ENCODE measurements at places on chromosomes 11 and 22.
A peak's percentile ranks its signal among the peaks of the same experiment; 100 is the strongest.

- no peak for DNase-seq
Observed at GRCh38 chr11:133720951-133721350, 124.4 kb downstream of the SPATA19 start.

DNA sequence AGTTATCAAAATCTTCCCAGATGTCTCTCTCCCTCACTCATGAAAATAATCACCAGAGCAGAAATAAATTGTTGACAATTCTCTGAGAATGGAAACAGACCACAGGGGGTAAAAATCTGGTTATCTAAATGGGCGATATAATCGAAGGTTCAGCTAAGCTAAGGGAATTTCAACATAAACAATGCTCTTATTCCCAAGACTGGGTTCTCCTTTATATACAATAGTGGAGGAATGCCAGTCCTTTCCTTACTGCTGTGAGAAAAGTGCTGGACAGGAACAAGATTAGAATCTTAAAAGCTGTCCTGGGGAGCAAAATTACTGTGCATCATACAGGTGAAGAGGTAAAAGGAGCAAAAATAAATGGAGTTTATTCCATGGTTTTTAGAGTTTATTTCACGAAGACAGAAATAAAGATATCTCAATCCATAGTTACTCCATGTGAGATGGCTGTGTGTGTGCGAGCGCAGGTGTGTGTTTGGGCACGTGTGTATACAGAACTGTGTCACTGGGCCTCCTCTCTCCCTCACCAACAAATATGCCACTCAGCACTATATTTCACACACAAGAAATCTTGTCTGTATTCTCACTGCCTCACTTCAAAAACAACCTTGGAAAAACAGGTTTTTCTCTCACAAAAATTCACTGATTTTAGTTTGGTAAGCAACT is 385.6 kb downstream of the DCDC1 start:
- DNase-seq: no peak

DNA sequence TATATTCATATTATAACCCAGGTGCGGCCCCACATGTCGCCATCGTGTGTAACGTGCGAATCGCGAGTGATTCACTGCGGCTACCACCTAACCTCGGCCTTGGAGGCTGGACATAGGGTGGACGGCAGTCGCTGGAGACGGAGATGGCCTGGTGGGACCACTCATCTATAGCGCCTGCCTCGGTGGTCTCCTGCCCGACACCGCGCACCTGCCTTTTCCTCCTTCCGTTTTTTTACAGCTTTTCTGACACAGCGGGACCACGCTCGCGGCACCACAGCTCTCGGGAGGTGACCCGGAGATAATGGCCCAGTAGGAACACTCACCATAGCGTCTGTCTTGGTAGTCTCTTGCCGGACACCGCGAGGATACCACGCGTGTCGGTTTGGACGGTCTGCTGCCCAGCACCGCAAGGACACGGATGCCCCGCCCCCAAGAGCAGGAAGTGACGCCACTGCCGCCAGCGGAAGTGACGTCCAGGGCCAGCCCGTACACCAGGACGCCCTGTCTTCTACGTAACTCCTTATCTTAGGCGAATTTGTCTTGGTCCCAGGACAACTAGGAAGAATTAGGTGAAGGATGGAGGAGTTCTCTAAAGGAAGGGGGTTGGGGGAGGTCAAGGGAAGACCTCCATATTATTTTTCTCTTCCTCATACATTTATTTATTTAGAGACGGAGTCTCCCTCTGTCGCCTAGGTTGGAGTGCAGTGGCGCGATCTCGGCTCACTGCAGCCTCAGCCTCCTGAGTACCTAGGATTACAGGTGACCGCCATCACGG is 6.4 kb downstream of the SNU13 start:
- DNase-seq: peak; percentile 90

- no peak for DNase-seq
Observed at GRCh38 chr11:31243706-31244105, 125.8 kb downstream of the DCDC1 start.

DNA sequence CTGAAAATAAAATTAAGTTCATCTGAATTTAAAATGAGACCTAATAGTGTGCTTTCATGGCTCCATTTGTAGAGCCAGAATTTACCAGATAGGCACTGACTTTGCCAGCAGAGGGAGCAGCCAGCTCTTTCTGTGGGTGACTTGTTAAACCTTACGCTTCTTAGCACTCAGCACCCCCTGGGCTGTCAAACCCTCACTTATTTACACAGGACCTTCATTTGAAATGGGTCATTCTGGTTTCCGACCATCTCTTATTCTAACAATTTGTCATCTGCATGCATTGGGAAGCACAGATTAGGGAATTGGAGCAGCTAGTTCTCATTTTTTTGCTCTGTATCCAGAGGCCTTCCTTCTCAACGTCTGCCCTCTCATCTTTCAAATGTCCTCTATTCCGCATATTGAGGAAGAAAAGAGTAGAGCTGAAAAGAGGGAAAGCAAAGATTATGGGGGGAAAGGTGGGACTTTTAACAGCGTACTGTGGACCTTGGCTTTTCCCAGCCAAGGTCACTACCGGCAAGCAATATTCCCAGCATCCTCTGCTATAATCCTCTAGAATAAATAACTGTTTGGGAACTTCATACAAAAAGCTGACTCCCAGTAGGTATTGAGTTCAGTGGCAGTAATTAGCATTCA is 3.1 kb downstream of the ASRGL1 start:
- DNase-seq: peak; percentile 67

- no peak for DNase-seq
Observed at GRCh38 chr11:86370922-86371594, 3.6 kb upstream of the CCDC81 start.

DNA sequence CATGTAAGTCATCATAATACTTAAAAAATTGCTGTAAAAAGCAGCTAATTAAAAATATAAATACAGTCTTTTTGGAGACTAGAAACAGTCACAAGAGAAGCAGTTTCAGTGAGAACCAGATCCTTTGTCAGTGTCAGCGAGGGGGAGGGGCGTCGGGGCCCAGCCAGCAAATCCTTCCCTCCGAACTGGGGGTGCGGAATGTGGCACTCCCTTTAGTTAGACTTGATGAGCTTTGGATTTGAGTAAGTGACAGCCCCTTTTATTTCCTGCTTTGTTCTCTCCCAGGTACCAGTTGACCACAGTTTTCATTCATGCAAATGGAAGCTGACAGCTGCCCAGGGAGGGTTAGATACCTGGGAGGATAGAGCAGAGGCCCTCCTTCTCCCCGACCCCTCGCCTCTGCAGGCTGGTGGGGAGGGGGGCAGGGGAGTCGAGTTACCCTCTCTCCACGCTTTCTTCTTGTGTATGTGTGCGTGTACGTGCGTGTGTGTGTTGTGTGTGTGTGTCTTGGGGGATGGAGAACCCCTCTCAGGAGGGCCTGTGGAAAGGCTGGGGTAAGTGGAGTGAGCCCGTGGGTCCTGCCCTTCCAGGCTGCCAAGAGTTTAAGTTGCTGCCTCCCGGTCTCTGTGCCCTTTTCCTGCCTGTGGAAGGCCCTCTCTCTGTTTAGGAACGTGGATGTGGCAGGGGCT is 38.3 kb downstream of the PTPRJ start:
- no peak for DNase-seq

- DNase-seq: no peak
Observed at GRCh38 chr11:63791495-63792167, 21.6 kb upstream of the SPINDOC start.

All from CD4-positive, alpha-beta T cell treated with Interleukin-15 for 1 hour (primary cell).